Renal pelvis (tissue), 12 donors: ENCODE measurements at places on chromosomes 16 and 17.

- no peak for DNase-seq
These were observed 23.8 kb downstream of the AKAP1 start for GRCh38 chr17:57108671-57109392.

- DNase-seq: no peak
These were observed 57.0 kb downstream of the FOXL1 start for GRCh38 chr16:86635176-86635876.

- peak; percentile 26 for DNase-seq
These were observed 8.5 kb downstream of the CCL18 start for GRCh38 chr17:36072431-36073121.

- DNase-seq: no peak
These were observed 15.3 kb downstream of the ITGAM start for GRCh38 chr16:31274831-31275816.

DNA sequence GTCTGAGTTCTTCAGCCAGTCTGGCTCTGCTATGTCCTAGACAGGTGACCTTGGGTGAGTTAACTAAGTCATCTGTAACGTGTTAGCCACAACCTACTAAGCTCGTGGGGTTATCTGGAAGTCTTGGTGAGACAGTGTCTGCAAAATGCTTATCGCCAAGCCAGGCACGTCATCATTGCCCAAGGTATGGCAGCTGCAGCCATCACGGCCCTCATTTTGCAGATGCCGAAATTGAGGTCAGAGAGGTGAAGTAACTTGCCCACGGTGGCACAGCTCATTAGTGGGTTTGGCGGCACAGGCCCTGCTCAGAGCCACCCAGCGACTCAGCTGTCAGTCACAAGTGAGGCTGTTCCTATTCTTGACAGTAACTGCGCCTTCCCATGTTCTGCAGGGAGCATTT is 79.8 kb downstream of the CMIP start:
- no peak for DNase-seq

DNA sequence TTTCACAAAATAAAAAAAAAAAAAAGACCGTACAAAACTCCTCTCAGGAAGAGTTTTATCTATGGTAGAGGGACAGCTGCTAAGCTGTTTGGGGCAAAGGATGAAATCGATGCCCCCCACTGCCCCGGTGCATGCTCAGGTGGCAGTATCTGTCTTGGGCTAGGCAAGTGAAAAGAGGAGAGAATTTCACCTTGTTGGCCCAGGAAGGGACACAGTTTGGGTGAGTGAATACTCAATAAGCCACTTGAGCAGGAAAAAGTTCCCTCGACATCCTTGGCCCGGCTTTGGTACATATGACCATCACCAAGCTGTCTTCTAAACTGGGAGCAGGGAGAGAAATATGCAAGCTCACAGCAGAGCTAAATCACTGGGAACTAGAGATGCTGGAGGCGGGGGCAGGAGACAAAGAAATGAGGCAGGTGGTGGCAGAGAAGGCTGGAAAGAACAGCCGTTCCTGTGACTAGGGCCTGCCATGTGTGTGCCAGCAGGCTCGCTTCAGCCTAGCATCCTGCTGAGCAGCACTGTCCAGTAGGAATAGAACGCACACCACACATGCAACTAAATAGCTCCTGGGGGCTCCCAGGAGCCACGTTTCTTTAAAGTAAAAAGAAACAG is 8.2 kb upstream of the EIF1 start:
- no peak for DNase-seq

DNA sequence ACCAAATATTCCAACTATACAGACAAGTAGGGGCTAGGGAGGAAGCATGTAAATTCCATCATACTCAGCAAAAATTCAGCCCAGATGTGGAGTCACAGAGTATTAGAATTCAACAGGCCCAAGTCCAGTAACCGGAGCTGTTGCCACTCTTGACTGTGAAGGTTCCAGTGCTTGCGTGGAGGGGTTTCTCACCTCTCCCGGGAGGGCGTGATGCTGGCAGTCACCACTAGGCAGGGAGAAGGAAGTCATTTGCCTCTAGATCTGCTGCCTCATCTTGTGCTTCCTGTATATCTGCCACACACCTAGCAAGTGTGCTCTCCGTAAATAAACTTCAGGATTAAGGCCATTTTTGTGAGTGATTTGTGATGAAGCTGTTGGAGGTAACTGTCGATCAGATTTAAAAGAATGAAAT is 1.0 kb upstream of the CKLF start:
- DNase-seq: no peak

DNA sequence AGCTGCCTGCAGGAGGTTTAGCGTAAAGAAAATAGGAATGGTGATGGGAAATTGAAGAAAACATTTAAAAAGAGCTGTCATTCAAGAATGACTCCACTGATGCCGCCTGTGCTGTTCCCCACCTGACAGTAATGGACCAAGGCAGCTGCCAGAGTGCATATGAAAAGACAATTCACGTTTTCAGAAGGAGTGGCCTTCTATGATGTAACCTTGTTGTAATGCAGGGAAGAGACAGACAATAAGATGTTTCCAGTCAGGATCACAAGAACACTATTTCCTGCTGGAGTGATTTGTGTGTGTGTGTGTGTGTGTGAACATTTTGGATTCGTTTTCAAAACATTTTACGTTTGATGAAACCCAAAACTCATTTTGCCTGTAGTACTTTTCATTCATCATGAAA is 203.7 kb downstream of the LGALS9B start:
- no peak for DNase-seq

- DNase-seq: no peak
These were observed 6.1 kb upstream of the STAC2 start for GRCh38 chr17:39231591-39232551.

DNA sequence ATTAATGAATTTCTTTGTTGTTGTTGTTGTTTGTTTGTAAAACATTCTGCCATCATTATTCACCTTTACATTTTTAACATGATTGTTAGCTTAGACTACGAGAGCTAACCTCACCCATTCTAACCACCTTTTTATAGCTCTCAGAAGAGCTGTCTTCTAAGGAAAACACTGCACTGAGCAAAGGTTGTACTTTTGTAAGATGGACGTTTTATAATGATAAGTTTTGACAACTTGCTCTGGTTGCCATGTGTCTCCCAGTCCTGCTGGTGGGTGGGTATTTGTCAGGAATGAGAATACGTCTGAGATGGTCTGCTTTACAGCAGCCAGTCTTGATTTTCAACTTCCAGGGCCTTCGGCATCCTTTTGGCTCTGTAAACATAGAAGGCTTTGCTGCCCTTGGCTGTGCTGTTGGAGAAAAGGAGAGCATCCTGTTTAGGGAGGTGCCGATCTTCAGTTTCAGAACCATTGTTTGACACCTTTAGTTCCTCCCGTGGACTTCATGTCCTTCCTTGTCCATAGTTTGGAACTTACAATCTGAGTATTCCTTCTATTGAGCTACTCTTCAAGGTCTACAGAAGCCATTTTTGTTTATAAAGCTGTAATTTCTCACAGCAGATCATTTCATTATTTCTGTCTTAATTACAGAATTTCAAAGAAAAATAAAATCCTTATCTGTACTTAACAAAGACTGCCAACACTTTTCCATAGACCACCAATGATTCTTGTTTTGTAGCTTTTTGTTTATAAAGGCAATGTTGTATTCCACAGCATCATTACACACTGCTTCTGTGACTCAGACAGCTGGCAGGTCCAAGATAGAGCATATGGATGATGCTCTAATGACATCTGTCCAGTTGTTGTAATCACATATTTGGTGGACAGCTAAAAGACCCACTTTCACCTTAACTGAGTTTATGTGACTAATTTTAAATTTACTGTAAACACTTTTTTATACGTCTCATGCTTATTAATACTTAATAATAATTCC is 270.1 kb upstream of the TBX2 start:
- DNase-seq: no peak

DNA sequence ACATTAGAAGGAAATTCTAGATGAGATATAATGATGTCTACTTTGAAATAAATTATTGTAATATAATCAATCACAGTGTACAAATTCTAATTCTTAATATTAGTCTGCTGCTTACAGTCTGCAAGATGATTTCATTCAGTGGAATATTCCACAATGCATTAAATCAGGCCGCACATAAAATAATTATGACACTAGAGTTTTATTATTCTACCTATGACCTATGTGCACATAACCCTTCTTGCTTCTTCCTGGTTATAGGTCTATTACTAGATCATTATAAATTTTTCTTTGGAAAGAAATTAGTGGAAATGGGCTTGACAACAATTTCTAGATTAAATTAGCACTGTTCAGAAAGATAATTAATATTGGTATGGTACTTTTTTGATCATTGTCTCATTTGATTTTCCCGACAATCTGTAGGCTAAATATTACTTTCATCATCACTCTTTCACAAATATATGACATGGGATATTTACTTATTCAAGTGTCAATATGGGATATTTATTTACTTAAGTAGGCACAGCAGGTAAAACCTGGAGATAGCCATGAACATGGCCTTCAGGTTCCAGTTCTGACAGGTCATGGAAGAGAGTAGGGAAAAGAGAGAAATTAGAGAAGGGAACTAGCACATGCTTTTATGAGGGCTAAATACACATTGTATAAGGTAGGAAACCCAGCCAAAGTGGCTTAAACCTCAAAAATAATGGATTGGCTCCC is 476.4 kb downstream of the TOX3 start:
- no peak for DNase-seq

DNA sequence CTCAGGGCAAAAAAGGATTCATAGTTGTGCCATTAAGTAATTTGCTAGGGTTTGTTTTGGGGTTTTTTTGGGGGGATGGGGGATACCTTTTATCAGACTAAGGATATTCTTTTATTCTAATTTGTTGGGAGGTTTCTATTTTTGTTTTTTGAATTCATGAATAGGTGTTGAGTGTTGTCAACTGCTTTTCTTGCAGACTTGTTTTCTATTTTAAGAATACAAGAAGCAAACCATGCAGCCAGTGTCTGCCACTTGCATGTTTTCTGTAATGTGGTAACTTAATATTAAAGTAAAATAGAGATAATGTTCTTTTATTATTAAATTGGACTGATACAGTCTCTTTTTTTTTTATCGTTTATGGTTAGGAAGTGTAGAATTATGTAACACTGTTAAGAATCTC is 49.5 kb downstream of the NFATC3 start:
- DNase-seq: no peak

GRCh38 chr17:58693208-58693607 is 806 bp downstream of the RAD51C start:
- no peak for DNase-seq

DNA sequence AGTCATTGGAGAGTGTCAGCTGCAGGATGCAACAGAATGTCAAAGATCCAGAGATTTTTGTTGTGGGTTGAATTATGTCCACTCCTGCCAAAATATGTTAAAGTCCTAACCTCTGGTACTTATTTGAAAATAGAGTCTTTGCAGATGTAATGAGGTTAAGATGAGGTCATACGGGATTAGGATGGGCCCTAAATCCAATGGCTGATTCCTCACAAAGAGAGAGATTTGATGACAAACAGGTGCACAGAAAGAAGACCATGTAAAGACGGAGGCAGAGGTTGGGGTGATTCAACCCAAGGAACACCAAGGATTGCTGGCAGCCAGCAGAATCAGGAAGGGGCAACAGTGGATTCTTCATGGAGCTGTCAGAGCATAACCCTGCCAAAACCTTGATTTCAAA is 34.5 kb upstream of the USP22 start:
- no peak for DNase-seq

GRCh38 chr16:87735270-87736007 is 30.3 kb downstream of the KLHDC4 start:
- no peak for DNase-seq

DNA sequence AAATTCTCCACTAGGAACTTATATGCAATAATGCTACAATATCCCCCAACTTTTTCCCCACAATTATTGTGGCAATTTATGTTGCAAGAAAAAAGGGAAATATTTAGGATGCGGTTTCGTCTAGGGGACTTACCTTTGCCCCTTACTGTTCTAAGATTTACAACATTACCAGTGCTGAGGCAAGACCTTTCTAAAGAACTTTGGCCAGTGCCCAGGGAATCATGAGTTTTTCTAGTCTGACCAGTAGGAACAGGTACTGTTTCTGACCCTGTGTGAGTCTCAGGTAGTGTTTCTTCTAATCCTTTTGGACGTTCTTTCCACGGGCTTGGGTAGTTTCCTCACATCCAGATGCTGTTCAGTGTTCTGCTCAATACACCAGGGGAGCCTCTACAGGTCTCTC is 373.7 kb downstream of the HAPSTR1 start:
- DNase-seq: no peak

GRCh38 chr17:83180264-83180995 is 101.0 kb downstream of the METRNL start:
- DNase-seq: no peak

GRCh38 chr17:2925011-2925410 is 128.8 kb downstream of the RAP1GAP2 start:
- no peak for DNase-seq

DNA sequence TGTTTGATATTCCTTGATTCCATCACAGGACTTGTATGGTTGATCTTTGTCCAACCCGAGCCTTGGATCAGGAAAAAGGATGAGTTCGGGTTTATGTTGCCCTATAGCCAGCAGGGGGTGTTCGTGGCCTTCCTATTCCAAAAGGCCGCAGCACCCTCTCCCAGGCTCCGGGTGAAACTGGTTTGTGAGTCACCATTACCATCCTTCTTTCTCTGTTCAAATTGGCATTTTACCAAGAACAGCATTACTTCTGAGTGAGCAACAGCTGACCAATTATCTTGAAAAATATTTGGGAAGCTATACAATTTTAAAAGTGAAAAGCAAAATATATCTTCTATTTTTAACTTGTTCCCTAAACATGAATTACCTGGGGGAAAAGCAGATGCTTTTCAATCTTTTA is 24.3 kb upstream of the KRT20 start:
- peak; percentile 68 for DNase-seq
